ENCODE measurements at places on chromosomes 5 and 9. TPM values are rescaled to one million over a fixed set of nuclear protein-coding genes. Genes with fewer than 3 reads are reported as not detected.
A peak's percentile ranks its signal among the peaks of the same experiment; 100 is the strongest.

The DDX4 gene
- not detected for total RNA-seq

GRCh38 chr5:170183816-170184687 lies 48.7 kb upstream of the C5orf58 start:
- peak; percentile 51 for DNase-seq

DNA sequence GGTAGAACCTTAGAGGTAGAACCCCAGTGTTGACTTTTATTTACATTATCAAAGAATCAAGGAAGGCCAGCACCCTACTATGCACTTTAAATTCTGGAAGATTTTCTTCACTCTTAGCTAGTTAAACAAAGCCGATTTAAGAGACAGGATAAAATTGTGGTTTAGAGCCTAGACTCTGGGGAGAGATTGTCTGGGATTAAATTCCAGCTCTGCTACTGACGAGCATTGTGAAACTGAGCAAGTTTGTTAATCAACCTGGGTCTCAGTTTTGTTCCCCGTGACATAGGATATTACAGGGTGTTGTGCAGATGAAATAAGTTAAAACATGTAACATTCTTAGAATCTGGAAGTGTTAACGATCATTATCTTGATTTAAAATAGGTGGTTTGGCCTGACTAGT lies 83.5 kb downstream of the FEM1C start:
- no peak for DNase-seq

DNA sequence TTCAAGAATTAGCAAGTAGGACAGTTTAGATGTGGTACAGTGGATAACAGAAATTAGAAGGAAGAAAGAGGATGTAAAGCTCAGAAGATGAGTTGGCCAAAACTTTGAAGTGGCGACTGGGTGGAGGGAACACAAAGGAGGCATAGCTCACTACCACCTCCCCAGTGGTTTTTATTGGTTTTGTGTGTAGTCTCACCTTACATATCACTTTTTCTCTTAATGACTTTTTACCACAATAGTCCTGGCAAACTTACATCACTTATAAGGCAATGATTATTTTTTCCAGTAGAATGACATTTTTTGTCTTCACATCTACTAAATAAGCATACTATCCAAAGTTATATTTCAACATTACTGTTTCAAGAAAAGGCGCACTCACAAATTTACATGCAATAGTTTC lies 49.2 kb upstream of the FBN2 start:
- DNase-seq = no peak

DNA sequence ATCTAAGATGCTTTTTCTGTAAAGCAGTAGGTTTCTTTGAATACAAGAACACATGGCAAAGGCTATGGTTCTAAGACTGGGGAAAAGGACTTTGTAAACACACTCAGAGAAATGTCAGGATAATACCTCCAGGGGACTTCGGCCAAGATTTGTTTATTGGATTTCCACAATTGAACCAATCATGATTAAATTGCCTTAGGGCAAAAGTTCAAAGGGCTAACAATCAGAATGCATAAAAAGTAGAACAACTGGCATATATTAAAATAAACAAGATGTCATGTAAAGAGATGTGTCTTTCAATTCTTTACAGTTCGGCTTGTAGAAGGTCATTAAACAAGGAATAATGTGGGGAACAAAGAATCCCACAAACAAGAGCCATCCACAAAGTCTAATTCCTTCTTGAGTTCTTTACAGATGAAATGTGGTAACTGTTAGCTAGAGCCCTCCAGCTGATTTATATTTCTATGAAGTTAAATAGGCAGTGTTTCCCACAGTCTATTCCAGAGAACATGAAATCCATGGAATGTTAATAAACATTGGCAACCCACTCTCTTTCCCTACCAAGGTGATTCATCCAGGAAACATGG lies 565.5 kb downstream of the ZNF608 start:
- no peak for DNase-seq

Measured in left ventricle myocardium inferior (tissue), 1 donor.